ENCODE measurements at places on chromosomes 7 and 10.

GRCh38 chr7:82167558-82168314 lies 275.8 kb downstream of the CACNA2D1 start:
- no peak overlapping the region for H3K4me3 ChIP-seq
- H3K27ac ChIP-seq, result no peak overlapping the region
- H3K4me1 ChIP-seq, result peaks cover 4% of the 10 kb centered on the region

GRCh38 chr10:77724820-77725219 lies 87.2 kb upstream of the KCNMA1 start:
- no peak overlapping the region for H3K27ac ChIP-seq
- H3K36me3 ChIP-seq, result no peaks in the 10 kb centered on the region
- no peak for DNase-seq
- H3K27me3 ChIP-seq, result no peaks in the 10 kb centered on the region
- no peaks in the 10 kb centered on the region for H3K4me1 ChIP-seq

DNA sequence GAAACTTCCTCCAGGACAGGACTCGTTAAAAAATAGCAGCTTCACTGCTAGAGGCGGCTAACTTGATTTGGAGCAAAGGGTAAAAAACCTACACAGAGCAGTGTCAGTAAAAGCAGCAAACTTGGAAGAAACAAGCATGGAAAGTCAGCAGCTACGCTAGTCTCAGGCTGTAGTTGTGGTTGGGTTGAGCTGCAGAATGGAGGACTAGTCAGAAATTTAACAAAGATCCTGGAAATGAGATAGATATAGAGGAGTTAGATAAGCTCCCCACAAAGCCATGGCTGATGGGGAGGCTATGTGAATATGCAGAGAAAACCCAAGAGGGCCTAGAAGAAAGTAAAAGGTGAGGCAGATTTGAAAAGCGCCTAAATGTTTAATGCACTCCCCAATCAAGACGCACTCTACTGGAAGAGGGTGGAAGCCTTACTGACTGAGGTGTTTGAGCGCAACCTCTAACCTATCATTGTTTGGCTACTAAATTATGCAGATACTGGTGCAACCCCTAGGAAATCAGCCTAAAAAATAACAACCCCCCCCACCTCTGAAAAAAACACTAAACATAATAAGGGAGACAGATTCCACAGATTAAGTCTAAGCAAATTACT lies 99.7 kb upstream of the TMEM168 start:
- H3K27ac ChIP-seq, result no peak overlapping the region
- no peaks in the 10 kb centered on the region for H3K27me3 ChIP-seq
- no peak overlapping the region for H3K4me3 ChIP-seq

- H3K27me3 ChIP-seq, result no peaks in the 10 kb centered on the region
- no peaks in the 10 kb centered on the region for H3K36me3 ChIP-seq
- no peak for DNase-seq
- H3K4me1 ChIP-seq, result peaks cover 21% of the 10 kb centered on the region
- peak overlapping the region; percentile 76 for H3K27ac ChIP-seq
- H3K4me3 ChIP-seq, result no peak overlapping the region
Observed at GRCh38 chr10:113958631-113959382, 84.9 kb upstream of the ADRB1 start.

GRCh38 chr7:75879771-75880184 lies 944 bp downstream of the RHBDD2 start:
- peaks cover 21% of the 10 kb centered on the region for H3K4me1 ChIP-seq
- no peak for DNase-seq

GRCh38 chr10:91601212-91601611 lies 31.7 kb downstream of the PPP1R3C start:
- H3K27ac ChIP-seq, result no peak overlapping the region
- H3K4me3 ChIP-seq, result no peak overlapping the region
- no peak for DNase-seq
- H3K36me3 ChIP-seq, result no peaks in the 10 kb centered on the region
- H3K4me1 ChIP-seq, result no peaks in the 10 kb centered on the region

- DNase-seq, result no peak
- H3K36me3 ChIP-seq, result no peaks in the 10 kb centered on the region
- H3K27ac ChIP-seq, result no peak overlapping the region
- no peaks in the 10 kb centered on the region for H3K4me1 ChIP-seq
- H3K4me3 ChIP-seq, result no peak overlapping the region
- H3K27me3 ChIP-seq, result no peaks in the 10 kb centered on the region
Observed at GRCh38 chr10:77776487-77776886, 138.9 kb upstream of the KCNMA1 start.

- H3K27me3 ChIP-seq, result no peaks in the 10 kb centered on the region
- H3K36me3 ChIP-seq, result peaks cover 39% of the 10 kb centered on the region
- no peak for DNase-seq
- H3K4me3 ChIP-seq, result no peak overlapping the region
Observed at GRCh38 chr10:63217120-63217605, 84.0 kb downstream of the NRBF2 start.

- H3K27ac ChIP-seq, result peak overlapping the region; percentile 96
- no peaks in the 10 kb centered on the region for H3K27me3 ChIP-seq
- peaks cover 45% of the 10 kb centered on the region for H3K4me1 ChIP-seq
- peak overlapping the region; percentile 71 for H3K4me3 ChIP-seq
- H3K36me3 ChIP-seq, result peaks cover 9% of the 10 kb centered on the region
- no peak for DNase-seq
Observed at GRCh38 chr7:107170051-107170915, 1.5 kb downstream of the HBP1 start.

GRCh38 chr10:77586719-77587415 lies 50.7 kb downstream of the KCNMA1 start:
- DNase-seq, result no peak
- H3K27ac ChIP-seq, result no peak overlapping the region
- no peaks in the 10 kb centered on the region for H3K4me1 ChIP-seq
- no peaks in the 10 kb centered on the region for H3K27me3 ChIP-seq
- H3K36me3 ChIP-seq, result no peaks in the 10 kb centered on the region
